ENCODE measurements at places on chromosomes 2 and 18. TPM values are rescaled to one million over a fixed set of nuclear protein-coding genes. Genes with fewer than 3 reads are reported as not detected.

- H3K36me3 ChIP-seq: peaks cover 3% of the 10 kb centered on the region
- H3K27ac ChIP-seq: no peak overlapping the region
- H3K4me1 ChIP-seq: no peaks in the 10 kb centered on the region
- no peaks in the 10 kb centered on the region for H3K27me3 ChIP-seq
- no peak for DNase-seq
These were observed 49.9 kb downstream of the SNED1 start for GRCh38 chr2:241048149-241048948.

- peaks cover 33% of the 10 kb centered on the region for H3K4me1 ChIP-seq
- no peaks in the 10 kb centered on the region for H3K27me3 ChIP-seq
- H3K4me3 ChIP-seq: no peak overlapping the region
These were observed 94.3 kb downstream of the RNF144A start for GRCh38 chr2:7011356-7012083.

Gene UGT1A4
- not detected for total RNA-seq

Gene RASGRP3
- total RNA-seq: 3.1 TPM

- H3K36me3 ChIP-seq: no peaks in the 10 kb centered on the region
- no peaks in the 10 kb centered on the region for H3K4me1 ChIP-seq
- no peak for DNase-seq
- no peak overlapping the region for H3K4me3 ChIP-seq
- no peaks in the 10 kb centered on the region for H3K27me3 ChIP-seq
- no peak overlapping the region for H3K27ac ChIP-seq
These were observed 49.4 kb downstream of the SFXN5 start for GRCh38 chr2:73022024-73022568.

DNA sequence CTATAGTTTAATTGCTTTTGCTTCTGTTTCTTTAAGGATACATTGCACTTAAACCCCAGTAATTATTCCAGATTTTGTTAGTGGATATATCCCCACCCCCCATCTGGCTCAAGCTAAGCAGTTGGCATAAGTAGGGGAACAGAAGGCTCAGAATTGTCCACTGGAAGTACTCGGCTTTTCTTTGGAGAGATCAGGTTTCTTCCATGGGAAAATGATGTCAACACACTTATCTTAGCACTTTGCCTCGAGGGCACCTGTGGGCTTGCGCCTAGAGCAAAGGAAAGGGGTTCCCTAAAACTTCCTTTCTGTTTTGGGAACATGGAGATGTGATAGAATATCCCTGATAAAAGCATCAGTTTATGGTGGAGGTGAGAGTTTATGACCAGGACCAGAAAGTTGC lies 130.6 kb downstream of the FMNL2 start:
- no peak overlapping the region for H3K4me3 ChIP-seq
- DNase-seq: no peak
- no peak overlapping the region for H3K27ac ChIP-seq
- peaks cover 14% of the 10 kb centered on the region for H3K27me3 ChIP-seq

GRCh38 chr2:161733025-161733424 lies 108.8 kb downstream of the SLC4A10 start:
- no peak for DNase-seq
- H3K27ac ChIP-seq: no peak overlapping the region
- no peaks in the 10 kb centered on the region for H3K27me3 ChIP-seq

Gene MC2R
- total RNA-seq: not detected

DNA sequence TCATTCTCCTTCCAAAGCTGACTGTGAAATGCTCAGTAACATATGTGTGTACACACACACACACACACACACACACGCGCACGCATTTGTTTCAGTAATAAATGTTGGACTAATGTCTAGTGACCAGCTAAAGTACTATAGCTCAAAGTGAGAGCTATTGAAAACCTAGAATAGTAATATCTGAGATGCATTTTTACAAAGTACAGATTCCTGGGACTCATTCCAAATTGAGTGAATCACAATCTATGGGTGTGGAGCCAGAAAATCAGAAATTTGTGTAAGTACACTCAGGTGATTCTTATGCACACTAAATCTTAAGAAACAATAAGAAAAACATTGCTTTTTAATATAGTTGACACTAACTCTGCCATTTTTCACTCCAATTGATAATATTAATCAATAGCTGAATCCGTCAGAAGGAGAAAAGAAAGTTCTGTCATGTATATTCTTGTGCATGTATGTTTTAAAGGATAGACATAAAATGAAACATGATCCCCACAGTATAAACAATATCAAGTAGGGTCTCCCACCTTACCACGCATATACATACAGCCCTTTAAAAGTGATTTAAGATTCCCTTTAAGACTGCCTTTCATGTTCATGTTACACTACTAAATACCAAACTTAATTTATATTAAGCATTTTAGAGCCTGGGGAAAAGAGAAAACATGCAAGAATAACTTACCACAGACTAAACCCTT lies 123.5 kb downstream of the ATAD2B start:
- H3K4me1 ChIP-seq: no peaks in the 10 kb centered on the region
- no peaks in the 10 kb centered on the region for H3K27me3 ChIP-seq
- H3K4me3 ChIP-seq: no peak overlapping the region
- H3K27ac ChIP-seq: no peak overlapping the region

DNA sequence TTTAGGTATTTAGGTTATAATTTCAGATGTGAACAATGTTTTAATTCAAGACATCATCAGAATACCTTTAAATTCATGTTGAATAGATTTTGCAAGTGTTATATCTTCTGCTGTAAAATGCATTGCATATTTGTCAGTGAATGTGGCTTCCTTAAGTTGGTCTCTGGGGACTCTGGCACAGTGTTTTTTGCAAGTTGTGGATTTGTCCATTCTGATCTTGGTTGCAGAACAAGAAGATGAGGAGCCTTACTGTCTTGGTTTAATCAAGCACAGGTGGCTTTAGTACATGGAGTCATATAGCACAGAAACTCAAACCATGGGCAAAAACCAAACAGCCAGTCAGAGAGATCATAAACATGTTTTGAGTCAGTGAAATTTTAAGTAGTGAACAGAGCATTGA lies 135.7 kb downstream of the ARHGAP28 start:
- no peaks in the 10 kb centered on the region for H3K27me3 ChIP-seq
- no peak overlapping the region for H3K4me3 ChIP-seq
- DNase-seq: no peak
- H3K4me1 ChIP-seq: no peaks in the 10 kb centered on the region
- H3K36me3 ChIP-seq: no peaks in the 10 kb centered on the region
- no peak overlapping the region for H3K27ac ChIP-seq

Gene DSC3
- total RNA-seq: not detected

Gene CHN1
- 5.1 TPM for total RNA-seq

Gene GALNT5
- not detected for total RNA-seq

- H3K36me3 ChIP-seq: peaks cover 15% of the 10 kb centered on the region
- peak; percentile 46 for DNase-seq
- H3K27ac ChIP-seq: peak overlapping the region; percentile 98
- H3K4me3 ChIP-seq: peak overlapping the region; percentile 75
- peaks cover 27% of the 10 kb centered on the region for H3K4me1 ChIP-seq
- no peaks in the 10 kb centered on the region for H3K27me3 ChIP-seq
These were observed 31.6 kb upstream of the SNORC start for GRCh38 chr2:232838406-232838874.

Gene TCF23
- not detected for total RNA-seq
